Astrocyte of the cerebellum (primary cell): ENCODE measurements at places on chromosomes 7 and 10.

- no peak for DNase-seq
Measured at GRCh38 chr10:67250686-67251085, 324.9 kb downstream of the LRRTM3 start.

GRCh38 chr7:154504918-154505317 is 452.7 kb downstream of the DPP6 start:
- no peak for DNase-seq

- no peak for DNase-seq
Measured at GRCh38 chr10:3750006-3750816, 34.8 kb downstream of the KLF6 start.

GRCh38 chr10:16909961-16910792 is 93.0 kb upstream of the RSU1 start:
- DNase-seq = no peak

DNA sequence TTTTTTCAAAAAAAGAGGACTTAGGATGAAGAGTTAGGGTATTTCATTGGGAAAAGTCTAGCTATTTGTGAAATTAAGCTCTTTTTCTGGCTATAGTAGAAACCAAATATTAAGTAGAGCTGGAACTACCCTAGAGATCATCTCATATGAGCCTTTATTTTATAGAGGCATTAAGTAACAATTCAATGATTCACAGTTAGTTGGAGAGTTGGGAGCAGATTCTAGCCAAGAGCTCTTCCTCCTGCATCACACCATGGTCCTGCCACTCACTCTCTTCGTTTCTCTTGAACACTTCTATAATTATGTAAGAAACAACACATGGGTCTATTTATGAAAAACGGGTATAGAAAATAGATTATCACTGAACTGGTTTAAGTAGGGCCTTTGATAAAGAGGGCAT is 76.1 kb upstream of the ANK3 start:
- no peak for DNase-seq

DNA sequence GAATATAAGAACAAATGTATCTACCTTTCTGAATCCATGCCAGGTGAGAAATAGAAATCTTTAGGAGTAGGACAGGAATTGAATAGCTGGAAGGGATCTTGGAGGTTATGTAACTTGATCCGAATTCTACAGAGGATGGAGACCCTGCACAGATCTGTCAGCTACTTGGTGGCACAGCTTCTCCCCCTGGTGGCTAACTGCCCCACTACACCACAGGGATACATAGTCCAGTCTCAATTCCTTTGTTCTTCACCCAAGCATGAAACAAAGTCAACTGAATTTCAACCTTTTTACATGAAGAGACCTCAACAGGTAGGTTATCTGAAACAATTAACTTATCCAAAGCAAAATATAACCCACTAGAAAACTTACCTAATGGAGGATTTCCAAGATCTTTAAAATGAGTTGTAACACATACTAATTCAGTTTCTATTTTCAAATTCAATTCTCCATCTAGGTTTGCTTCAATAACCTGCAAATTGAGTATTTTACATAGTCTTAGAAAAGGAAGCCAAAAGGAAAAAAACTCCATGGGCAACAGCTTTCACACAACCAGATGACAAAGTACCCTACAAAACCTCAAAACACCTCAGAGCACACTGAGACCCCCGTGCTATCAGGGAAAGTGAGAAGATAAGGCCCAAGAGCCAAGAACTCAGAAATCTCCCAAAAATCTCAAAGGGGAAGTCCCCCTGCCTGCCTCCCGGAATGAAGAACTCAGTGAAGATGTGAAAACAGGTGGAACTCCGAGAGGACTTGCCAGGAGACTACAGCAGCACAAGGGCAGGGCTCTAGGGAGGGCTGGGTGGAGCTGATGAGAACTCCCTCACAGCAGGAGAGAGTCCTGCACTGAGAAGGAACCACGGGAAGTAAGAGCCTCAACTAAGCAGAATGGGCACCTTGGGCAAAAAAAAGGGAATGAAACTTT is 10.3 kb downstream of the HUS1 start:
- peak; percentile 73 for DNase-seq

DNA sequence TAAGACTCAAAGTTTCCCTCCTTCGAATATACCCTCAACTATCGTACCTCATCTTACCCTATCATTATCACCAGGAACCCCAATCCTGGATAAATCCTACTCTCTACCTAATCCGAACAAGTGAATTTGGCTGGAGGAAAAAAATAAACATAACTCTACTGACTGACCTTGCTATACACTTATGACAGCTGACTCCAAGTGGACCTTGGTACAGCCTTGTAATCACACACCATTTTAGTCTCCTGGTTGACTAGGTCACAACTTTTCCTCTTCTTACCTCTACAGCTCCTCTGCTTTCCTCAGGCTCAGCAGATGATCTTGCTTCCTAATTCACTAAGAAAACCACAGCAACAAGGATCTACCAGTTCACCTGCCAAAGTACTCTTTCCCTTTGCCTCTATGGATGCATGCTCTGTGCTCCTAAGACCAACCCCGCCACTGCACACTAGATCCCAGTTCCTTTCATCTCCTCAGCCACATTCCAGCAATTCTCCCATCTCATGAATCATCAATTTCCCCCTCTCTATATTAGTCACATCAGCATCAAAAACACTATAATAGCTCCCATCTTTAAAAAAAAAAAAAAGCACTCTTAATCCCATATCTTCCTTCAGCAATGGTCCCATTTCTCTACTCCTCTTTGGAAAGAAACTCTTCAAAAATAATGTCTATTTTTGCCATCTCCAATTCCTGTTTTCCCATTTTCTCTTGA is 35.5 kb downstream of the COA1 start:
- peak; percentile 39 for DNase-seq

DNA sequence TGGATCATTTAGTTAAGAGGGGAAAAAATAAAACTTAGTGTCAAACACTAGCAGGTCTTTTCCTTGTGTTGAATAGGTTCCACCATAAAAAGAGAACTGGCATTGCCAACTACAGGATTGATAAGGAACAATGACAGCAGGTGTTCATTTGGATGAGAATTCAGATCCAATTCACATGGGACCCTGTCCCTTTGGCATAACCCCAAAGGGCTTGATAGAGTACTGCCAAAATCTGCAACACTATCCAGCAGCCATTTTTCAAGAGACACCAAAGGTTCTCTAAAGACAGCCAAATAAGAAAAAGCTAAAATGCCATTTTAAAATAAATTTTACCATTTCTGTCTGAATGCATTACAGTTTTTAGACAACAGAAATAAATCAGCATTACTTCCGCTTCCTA is 422.3 kb downstream of the DGKB start:
- no peak for DNase-seq

GRCh38 chr7:85074992-85075391 is 111.9 kb downstream of the SEMA3D start:
- no peak for DNase-seq

- DNase-seq = no peak
Measured at GRCh38 chr7:139720705-139721231, 57.0 kb downstream of the HIPK2 start.

DNA sequence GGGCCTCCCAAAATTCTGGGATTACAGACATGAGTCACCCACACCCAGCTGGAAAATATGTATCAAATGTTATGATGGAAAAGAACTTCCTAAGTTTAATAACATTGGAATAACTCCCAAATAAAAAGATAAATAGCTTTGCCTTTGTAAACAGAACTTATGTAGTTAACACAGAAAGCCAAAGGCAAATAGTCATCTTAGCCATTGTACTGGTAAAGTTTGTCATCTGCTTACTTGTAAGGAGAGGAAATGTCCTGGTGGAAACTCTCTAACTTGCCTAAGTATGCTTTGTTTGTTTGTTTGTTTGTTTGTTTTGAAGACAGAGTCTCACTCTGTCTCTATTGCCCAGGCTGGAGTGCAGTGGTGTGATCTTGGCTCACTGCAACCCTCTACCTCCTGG is 23.8 kb upstream of the TPST1 start:
- DNase-seq = no peak

GRCh38 chr7:150961510-150962289 is 16.4 kb downstream of the KCNH2 start:
- DNase-seq = no peak

DNA sequence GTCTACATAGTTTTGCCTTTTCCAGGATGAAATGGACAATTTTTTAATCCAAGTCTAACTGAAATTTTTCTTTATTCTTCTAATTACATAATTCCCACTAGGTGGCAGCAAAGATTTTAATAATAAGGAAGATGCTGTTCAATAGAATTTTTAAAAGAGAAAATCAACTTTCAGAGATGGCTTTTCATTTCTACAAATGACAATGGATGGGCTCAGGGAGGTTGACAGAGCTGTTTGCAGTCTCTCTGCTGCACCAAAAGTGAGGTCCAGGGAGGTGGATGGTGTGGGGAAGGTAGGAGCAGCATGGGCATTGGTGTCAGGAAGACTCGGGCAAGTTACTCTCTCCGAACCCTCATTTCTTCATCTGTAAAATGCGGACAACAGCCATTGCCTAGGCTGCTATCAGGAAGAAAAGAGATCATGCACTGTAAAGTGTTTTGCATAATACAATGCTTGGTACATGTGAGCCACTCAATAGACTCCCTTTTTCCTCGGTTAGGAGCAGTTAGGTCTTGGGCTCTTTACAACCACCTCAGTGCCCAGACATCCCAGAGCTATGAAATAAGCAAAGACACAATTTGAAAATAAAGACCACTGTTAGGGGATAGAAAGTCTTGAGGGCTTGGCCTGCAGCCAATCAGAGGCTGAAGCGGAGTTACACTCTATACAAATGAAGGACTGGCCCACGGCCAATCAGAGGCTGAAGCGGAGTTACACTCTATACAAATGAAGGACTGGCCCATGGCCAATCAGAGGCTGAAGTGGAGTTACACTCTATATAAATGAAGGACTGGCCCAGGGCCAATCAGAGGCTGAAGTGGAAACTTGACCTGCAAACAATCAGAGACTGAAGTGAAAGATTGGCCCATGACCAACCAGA is 107.1 kb downstream of the ABLIM1 start:
- no peak for DNase-seq

DNA sequence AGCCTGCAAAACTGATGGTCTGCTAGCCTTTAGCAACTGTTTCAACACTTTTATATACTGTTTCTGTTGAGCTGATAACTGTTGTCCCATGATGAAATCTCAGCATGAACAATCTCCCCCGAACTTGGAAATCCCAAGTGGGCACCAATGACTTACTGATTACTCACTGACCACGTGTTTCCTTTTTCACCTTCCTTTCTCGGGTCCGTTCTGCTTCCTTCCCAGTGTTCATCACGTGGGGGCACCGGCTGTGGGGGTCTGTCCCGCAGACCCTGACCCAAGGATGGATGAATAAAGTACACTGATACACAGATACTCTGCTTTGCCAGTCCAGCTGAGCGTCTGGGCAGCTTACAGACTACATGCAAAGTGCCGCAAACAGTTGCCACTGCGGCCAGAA is 39.0 kb upstream of the RASGEF1A start:
- no peak for DNase-seq

DNA sequence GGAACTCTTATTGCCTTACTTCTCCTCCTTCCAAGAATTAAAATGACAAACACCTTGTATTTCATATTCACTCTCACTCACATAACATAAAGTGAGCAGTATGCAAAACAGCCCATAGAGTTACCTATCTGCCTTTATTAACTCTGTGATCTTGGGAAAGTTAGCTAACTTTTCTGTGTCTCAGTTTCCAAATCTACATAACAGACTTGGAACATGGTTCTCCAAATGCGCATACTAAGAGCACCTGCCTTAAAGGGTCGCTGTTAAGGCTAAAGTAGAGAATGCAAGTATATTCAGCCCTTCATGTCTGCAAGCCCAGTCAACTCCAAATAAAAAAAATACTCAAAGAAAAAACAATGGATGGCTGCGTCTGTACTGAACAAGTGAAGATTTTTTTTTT is 121.8 kb upstream of the C1QL3 start:
- DNase-seq = no peak
